ENCODE measurements at places on chromosomes 6 and 20.

GRCh38 chr6:44511126-44511525 is 123.6 kb downstream of the CDC5L start:
- DNase-seq: no peak

GRCh38 chr20:7155282-7155681 is 387.8 kb downstream of the BMP2 start:
- DNase-seq: no peak

- DNase-seq: no peak
Measured at GRCh38 chr6:55913228-55914195, 38.1 kb upstream of the BMP5 start.

- DNase-seq: no peak
Measured at GRCh38 chr20:4156411-4156810, 141.1 kb upstream of the RNF24 start.

GRCh38 chr6:109381061-109381746 is 1.1 kb downstream of the CD164 start:
- DNase-seq: no peak

All from activated T-cell treated with anti-CD3 and anti-CD28 coated beads, Interleukin-2, amount 50 U/mL, for 24 hours (primary cell).